Activated naive CD4-positive, alpha-beta T cell treated with anti-CD3 and anti-CD28 coated beads, Interleukin-2, amount 10 ng/mL, durations not matched to agents 7 days and 5 days (primary cell): ENCODE measurements at places on chromosomes 4 and X.

DNA sequence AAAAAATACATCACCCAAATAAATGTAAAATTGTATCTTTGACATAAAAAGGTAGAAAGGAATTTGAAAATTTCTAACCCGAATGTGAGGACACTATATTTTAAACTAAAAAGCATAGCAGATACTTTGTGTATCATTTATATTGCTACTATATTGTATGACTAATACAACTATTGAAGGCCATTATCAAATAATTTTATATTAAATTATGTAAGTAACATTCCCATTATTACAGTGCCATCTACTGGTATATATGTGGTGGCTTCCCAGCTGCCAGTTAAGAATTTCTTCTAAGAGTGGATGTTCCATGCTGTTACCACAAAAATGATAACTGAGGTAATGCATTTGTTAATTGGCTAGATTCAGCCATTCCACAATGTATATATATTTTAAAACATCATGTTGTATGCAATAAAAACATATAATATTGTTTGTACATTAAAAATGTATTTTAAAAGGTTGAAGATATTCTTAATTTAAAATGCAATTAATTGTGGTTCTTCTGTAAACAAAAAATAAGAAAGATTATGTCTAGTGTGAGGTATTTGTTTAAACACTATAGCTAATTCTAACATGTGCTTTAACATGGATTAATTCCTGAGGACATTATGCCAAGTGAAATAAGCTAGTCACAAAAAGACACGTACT lies 65.3 kb downstream of the EGF start:
- peaks cover 16% of the 10 kb centered on the region for H3K27me3 ChIP-seq
- no peak for DNase-seq
- H3K4me1 ChIP-seq = peaks cover 4% of the 10 kb centered on the region
- H3K4me3 ChIP-seq = no peak overlapping the region
- H3K36me3 ChIP-seq = no peaks in the 10 kb centered on the region

DNA sequence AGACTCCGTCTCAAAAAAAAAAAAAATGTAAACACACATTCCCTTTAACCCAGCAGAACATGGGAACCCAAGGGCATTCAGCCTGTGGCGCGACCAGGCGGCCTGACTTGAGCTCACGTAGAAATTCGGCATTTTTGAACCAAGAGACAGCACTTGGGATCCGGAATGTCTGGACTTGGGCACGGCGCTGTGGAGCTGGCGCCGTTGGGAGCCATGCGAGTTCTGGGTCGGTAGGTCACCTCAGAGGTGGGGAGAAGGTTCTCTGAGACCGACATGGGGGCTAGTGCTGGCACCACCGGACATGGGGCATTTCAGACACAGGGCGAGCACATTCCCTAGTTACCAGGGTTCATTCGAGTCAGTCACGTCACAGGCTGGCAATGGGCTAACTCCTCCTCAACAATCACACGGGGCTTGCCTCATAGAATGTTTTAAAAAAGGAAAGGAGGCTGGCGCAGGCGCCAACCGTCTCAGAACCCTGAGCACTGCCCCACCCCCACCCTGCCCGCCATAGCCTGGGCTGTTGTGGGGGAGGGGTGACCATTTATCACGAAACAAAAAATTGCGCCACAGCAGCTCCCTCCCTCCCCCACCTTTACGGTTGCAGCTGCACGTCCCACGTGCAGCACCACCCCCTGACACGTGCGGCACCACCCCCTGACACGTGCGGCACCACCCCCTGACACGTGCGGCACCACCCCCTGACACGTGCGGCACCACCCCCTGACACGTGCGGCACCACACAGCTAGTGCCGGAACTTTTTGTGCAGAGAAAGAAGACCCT lies at the start of gene TEX28:
TSS of gene TEX28 (minus strand) at position 334 of the 784 bp plus-strand sequence. CDS start 3,007 bp downstream, outside the sequence.
- H3K36me3 ChIP-seq = no peaks in the 10 kb centered on the region
- no peak for DNase-seq
- no peak within 1 kb of the TSS for H3K4me3 ChIP-seq

- no peak overlapping the region for H3K27ac ChIP-seq
- peaks cover 7% of the 10 kb centered on the region for H3K27me3 ChIP-seq
- no peak overlapping the region for H3K4me3 ChIP-seq
- no peaks in the 10 kb centered on the region for H3K4me1 ChIP-seq
- H3K36me3 ChIP-seq = no peaks in the 10 kb centered on the region
Measured at GRCh38 chr4:47690611-47691010, 147.3 kb downstream of the CORIN start.

DNA sequence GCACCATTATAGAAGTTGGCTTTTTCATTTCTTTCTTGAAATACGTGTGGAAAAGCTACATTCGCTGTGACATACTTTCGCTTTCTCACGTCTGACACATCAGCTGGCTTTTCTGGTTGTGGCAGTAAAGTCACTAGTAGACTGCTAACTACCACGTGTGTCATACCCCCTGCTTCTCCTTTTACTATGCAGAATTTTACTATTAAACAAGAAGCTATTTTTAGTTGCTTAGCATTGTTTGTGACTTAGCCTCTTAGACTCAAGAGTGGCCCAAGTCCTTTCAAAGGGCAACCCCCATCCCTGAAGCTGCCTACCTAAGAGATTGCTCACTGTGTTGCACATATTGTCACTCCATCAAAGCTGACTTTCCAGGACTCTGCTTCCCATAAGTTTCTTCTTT lies 2.1 kb upstream of the IL2 start:
- H3K36me3 ChIP-seq = peaks cover 2% of the 10 kb centered on the region
- no peaks in the 10 kb centered on the region for H3K27me3 ChIP-seq
- H3K4me1 ChIP-seq = peaks cover 55% of the 10 kb centered on the region
- H3K4me3 ChIP-seq = peak overlapping the region; percentile 76
- DNase-seq = peak; percentile 56
